ENCODE measurements at places on chromosomes 5 and 9. TPM values are rescaled to one million over a fixed set of nuclear protein-coding genes. Genes with fewer than 3 reads are reported as not detected.

DNA sequence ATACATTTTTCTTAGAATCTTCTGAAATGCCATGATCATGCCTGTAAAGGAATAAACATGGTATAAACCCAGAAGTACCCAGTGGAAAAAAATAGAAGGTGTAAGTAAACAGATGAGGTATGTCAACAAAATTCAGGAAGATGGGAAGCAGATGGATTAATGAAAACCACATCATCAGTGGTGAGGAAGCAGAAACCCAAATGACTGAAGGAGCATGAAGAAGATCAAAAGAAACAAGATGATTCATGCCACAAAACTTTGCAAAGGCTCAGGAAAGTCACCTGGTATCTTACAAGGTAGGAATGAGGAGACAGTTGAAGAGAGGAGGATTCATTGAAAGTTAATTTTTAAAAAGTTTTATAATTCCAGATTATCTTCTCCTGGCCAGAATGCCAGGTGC lies 132.8 kb upstream of the PAPPA start:
- DNase-seq, result no peak

DNA sequence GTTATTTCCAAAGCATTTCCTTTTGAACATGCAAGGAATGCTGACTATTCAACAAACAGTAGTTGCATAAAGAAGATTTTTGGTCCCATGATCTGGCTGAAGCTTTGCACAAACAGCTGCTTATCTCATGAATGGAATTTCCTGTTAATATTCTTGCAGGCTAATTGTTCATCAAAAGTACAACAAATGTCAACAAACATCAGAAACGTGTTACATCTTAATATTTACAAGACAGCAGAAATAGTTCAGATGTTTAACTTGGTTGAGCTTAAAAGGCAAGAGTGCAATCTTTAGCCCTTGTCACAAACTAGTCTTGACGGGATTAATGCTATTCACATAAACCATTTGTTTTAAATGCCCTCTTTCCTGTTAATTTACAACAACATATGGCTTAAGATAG lies 47.9 kb upstream of the BASP1 start:
- no peak for DNase-seq

DNA sequence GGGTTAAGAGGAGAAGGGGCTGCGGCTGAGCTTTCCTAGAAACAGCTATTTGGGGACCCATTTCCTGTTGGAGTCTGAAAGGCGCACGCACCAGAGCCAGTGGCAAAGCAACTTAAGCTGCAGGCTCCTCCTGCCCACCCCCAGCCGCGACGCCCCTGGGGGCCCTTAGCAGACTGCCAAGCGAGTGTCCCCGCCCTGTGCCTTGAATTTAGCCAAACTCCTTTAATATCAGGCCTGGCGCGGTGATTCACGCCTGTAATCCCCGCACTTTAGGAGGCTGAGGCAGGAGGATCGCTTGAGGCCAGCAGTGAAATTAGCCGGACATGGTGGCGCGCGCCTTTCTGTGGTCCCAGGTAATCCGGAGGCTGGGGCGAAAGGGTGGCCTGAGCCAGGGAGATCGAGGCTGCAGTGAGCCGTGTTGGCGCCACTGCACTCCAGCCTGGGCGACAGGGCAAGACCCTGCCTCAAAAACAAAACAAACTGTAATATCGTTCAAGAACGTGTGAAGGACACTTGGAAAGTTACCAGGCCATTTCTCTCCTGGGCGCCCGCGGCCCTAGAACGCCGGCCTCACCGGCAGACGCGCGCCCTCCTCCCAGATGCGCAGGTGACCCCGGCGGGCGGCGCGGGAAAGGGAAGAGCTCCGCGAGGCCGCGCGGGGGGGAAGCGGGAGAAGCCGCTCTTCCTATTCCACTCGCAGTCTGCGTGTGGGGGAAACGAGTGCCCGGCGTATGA lies 1.0 kb upstream of the F2R start:
- no peak for DNase-seq

- no peak for DNase-seq
Measured at GRCh38 chr5:130496215-130496614, 592.0 kb downstream of the CHSY3 start.

Gene FSTL4
- 0.01 TPM for polyA plus RNA-seq

Gene GDNF
- polyA plus RNA-seq, result not detected
